Right renal pelvis (tissue), 4 donors: ENCODE measurements at places on chromosomes 7 and 10.

DNA sequence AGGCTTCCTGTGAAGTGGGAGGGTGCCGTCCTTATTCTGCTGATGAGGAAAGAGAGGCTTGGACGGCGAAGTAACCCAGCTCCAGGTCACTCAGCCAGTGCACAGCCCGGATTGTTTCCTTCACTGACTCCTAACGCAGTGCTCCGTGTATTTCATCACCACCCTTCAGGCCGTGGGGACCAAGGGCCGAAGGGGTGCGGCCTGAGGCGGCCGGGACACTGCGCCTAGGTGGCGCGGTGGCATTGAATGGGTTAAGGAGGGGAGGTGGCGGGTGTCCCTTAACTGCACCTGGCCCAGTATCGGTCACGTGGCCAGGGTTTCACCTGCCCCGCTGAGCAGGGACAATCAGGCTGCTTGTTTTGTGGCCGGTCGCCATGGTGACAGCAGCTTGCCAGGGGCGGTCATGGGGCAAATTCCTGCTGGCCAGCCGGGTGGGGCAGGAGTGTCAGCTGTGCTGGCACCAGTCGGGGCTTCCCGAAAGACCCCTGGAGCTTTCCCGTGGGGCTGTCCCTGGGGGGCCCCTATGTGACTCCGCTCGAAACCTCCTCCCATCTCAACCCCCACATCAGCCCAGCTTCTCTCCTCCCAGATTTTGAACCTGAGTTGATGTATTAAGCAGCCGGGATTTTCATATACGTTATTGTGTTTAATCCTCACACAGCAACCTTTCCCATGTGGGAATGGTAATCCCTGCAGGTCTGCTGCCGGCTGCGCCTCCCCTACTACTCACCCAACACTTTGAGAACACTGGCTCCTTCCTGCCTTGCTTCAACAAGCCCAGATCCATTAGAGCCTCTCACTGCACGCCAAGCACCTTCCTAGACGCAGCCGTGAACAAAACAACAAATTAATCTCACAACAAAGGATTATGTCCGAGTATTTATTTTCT is 4.4 kb upstream of the ABHD11 start:
- DNase-seq, result peak; percentile 79

DNA sequence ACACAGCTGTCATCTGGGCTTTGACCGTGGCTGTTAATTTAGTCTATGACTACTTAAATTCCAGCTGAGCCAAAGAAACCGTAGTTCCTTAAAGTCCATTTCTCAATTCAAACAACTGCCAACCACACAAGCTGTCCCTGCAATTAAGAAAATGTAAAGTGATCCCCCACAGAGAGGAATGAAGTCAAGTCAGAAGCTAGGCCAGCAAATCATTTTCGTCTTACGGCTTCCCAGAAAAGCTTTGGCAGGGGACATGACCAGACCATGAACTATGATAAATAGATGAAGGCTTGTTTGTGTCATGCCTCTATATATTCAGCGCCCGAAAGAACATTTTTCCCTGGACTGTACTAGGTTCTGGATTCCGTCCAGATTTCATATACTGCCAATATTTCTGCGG is 54.6 kb downstream of the HACD1 start:
- peak; percentile 38 for DNase-seq

DNA sequence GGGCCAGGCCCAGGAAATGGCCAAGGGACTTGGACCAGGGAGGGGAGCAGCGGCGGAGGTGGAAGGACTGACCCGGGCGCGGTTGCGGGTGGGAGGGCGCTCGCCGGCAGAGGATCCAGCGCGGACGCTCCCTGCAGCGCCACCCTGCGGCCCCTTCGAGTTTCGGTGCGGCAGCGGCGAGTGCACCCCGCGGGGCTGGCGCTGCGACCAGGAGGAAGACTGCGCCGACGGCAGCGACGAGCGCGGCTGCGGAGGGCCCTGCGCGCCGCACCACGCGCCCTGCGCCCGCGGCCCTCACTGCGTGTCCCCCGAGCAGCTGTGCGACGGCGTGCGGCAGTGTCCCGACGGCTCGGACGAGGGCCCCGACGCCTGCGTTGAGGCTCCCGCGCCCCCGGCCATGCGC is 16.8 kb upstream of the ZNF467 start:
- no peak for DNase-seq

DNA sequence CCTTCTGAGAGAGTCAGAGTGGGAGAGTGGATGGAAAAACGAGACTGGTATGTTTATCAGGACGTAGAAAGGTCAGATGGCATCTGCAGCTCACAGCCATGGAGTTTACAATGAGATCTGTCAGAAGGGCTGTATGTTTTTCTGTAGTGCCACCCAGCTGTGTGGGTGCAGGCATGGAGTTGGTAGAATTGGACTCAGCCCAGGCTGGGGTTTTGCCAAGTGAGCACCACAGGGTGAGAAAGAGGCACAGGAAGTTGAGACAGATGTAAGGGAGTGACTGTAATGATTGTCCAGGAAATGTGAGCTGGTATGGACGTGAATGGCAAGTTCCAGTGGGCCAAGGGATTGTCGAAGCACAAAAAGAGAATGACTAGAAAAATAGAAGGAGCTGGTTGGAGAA is 9.1 kb upstream of the ZYX start:
- DNase-seq, result no peak

GRCh38 chr7:79452495-79453265 is 787 bp downstream of the MAGI2 start:
- DNase-seq, result no peak

GRCh38 chr10:114631666-114632417 is 26.2 kb downstream of the ABLIM1 start:
- no peak for DNase-seq

GRCh38 chr10:11522821-11523245 is 88.6 kb downstream of the USP6NL start:
- no peak for DNase-seq

DNA sequence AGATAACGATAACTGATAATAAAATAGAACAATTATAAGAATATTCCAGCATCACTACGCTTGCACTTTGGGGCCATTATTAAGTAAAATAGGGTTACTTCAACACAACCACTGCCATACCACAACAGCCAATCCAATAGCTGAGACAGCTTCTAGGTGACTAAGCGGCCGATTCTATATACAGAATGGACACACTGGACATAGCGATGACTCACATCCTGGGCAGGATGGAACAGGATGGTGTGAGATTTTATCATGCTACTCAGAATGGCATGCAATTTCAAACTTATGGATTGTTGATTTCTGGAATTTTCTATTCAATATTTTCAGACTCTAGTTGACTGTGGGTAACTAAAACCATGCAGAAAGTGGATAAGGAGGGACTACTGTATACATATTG is 920.9 kb downstream of the LRMDA start:
- DNase-seq, result no peak

GRCh38 chr10:23870651-23871610 is 338.0 kb upstream of the KIAA1217 start:
- no peak for DNase-seq

GRCh38 chr10:27717224-27717623 is 28.4 kb downstream of the MKX start:
- no peak for DNase-seq

GRCh38 chr10:103535595-103535994 is 42.1 kb downstream of the NEURL1 start:
- DNase-seq, result no peak

GRCh38 chr10:54368984-54369383 is 432.0 kb downstream of the PCDH15 start:
- no peak for DNase-seq

GRCh38 chr7:76291351-76292212 is 10.9 kb upstream of the HSPB1 start:
- DNase-seq, result peak; percentile 80

GRCh38 chr10:21506351-21506750 is 19.1 kb downstream of the SKIDA1 start:
- no peak for DNase-seq

DNA sequence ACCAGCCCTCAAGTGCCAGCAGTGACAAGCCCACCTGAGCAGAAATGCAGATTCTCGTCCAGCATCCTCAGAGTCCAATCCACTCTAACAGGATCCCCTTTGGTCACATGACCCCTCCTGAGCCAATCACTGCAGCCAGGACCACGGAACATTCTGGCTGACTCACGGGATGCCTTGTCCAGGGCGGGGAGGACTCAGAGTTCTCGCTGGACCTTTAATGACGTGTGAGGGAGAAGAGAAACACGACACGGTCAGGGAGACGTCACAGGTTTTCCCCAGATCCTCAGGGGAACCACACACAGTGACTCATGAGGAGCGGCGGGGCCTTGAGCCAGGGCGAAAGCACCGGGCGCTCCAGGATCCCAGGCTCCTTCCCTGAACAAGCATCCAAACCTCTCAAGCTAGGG is 155.7 kb downstream of the PTPRN2 start:
- no peak for DNase-seq

DNA sequence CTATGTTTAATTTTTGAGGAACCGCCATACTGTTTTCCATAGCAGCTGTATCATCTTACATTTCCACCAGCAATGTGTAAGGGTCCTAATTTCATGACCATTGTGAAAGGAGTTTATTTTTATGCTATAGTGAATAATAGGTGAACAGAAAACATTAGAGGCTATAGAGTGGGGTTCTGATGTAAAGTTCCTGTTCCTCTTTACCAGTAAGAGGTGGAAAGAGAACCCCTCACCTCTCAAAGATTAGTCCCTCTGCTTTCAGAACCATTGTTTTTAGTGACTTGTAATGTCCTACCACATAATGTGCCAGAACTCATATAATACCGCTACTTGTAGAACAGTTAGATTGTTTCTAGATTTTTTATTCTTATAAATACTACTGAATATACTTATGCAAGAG is 34.2 kb downstream of the SUFU start:
- no peak for DNase-seq

GRCh38 chr10:115761166-115761565 is 511.8 kb downstream of the GFRA1 start:
- no peak for DNase-seq

DNA sequence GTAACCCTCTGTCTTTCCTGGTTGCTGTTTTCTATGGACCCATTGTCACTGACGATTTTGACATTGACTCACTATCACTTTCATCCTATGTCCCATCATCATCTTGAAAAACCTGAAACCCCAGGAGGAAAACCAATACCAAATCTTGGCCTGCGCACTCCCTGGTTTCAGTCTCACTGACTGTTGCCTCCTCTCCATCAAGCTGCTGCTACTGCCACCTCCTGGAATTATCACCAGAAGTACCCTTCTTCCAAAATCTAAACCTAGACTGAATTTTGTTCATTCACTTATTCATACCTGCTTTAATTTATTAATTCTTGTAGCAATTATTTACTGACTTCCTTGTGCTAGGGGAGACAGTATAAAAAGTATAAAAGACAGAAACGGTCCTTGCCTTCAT is 44.5 kb upstream of the ACBD5 start:
- peak; percentile 1 for DNase-seq

- DNase-seq, result no peak
Measured at GRCh38 chr7:80369321-80369720, 142.5 kb downstream of the GNAT3 start.

DNA sequence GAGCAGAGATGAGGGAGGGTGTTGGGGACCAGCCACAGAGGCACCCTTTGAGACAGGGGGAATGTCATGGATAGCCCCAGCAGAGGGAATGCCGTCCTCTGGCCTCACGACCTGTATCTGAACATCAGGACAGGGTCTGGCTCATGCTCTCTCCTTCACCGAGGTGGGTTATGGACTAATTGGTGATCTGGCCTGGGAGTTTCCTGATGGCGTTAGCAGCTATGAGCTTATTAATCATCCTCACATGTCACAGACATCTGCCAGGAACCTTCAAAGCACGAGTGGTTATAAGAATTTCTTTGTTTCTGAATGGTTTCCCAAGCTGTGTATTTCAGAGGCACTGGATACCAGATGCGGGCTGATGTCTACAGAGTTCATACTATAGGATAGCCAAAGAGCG is 6.9 kb downstream of the CPA4 start:
- no peak for DNase-seq

- DNase-seq, result no peak
Measured at GRCh38 chr10:49567810-49568209, 28.9 kb upstream of the ERCC6 start.

GRCh38 chr10:88978463-88978862 is 12.1 kb upstream of the FAS start:
- DNase-seq, result no peak

- DNase-seq, result no peak
Measured at GRCh38 chr7:3991731-3992231, 690.3 kb upstream of the FOXK1 start.

GRCh38 chr10:95850791-95851190 is 57.0 kb upstream of the CC2D2B start:
- DNase-seq, result no peak

DNA sequence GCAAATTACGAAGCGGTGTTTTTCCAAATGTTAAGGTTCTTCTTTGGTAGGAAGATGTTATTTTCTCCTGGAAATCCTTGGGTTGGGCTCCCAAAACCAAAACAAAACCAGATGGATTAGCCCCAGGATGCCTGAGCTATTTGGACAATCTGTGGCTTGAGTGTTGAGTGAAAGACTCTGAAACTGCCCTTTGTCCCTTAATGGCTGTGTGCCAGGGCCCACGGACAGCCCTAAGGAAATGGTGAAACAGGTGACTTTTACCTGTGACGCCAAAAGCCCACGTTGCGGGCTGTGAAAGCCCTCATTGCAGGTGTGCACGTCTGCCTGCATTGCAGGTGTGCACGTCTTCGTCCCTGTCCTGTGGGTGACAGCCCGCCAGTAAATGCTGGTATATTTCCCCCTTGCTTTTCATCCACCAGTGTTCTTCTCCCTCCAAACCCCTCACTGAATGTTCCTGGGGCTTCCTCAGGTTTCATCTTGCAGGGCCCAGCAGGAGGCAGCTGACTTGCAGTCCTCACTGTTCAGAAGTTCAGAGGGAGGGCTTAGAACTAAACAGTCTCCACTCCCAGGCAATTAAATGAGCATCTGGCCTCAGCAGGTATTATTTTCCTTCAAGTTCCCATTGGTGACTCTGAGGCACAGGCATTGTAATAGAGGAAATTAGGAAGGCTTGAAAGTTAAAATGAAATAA is 10.7 kb downstream of the PFKP start:
- DNase-seq, result no peak

DNA sequence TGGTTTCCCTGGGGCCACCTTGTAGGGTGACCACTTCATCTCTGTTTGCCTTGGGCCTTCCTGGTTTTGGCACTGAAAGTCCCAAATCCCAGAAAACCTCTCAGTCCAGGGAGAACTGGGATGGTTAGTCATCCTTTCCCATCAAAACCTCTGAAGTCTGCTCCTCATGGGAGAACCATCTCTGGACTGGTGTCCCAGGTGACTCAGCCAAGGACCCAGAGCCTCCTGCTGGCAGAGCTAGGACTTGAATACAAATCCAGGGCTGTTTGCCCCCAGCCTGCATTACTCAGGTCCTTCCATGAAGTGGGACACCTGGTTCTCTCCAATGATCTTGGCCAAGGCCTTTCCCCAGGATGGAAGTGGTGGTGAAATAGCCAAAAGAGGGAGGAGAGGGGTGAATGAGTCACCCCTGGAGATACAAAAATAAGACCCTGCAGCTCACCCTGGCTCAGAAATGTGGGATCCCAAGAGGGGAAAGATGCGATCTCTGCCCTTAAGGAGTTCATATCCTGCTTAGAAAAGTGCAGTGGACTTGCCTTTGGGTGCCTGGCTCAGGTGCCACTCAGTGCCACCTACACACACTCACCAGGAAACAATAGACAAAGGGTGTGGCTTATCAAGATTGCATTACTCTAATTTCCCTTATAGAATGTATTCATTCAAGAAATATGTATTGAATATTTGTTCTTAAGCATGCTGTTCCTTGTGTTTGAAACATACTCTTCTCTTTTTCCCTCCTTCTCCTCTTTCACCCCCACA is 22.0 kb downstream of the ADRA2A start:
- no peak for DNase-seq
